Frontal cortex (tissue), 4 donors: ENCODE measurements at places on chromosomes 11 and 22. TPM values are rescaled to one million over a fixed set of nuclear protein-coding genes. Genes with fewer than 3 reads are reported as not detected.

Gene CCDC116
- not detected for total RNA-seq

Gene BEST1
- 1.6 TPM for total RNA-seq

Gene C11orf86
- not detected for total RNA-seq

Gene SLC17A6
- total RNA-seq = 11.8 TPM

Gene RIMBP3C
- total RNA-seq = 0.82 TPM

Gene CPSF7
- total RNA-seq = 15.5 TPM

Gene FXYD6
- total RNA-seq = 69.3 TPM

Gene MYRF
- total RNA-seq = 0.82 TPM

Gene OR8B12
- not detected for total RNA-seq

Gene ANO9
- total RNA-seq = not detected

Gene MS4A14
- not detected for total RNA-seq

Gene SCGB1C1
- not detected for total RNA-seq

Gene LBHD1
- total RNA-seq = 3.3 TPM

Gene ISX
- total RNA-seq = not detected

Gene ANO5
- 22.0 TPM for total RNA-seq

Gene ANGPTL5
- 0.41 TPM for total RNA-seq

Gene ART1
- total RNA-seq = not detected

Gene TMPRSS13
- total RNA-seq = 0.41 TPM

Gene MOGAT2
- not detected for total RNA-seq

Gene TEX12
- total RNA-seq = not detected

Gene OR51E1
- total RNA-seq = 0.41 TPM

Gene DDX25
- total RNA-seq = 18.8 TPM

Gene FAM111B
- total RNA-seq = 2.9 TPM

Gene MYBPC3
- total RNA-seq = not detected

Gene ABCG4
- total RNA-seq = 2.0 TPM

Gene OR5B21
- not detected for total RNA-seq

Gene KLHL35
- 28.5 TPM for total RNA-seq

Gene LDHAL6A
- total RNA-seq = 0.82 TPM

Gene PTPRCAP
- not detected for total RNA-seq

Gene OR8D1
- total RNA-seq = not detected

Gene TBX1
- total RNA-seq = not detected

Gene TPCN2
- total RNA-seq = 6.1 TPM

Gene C22orf39
- total RNA-seq = 38.3 TPM

Gene MEI1
- total RNA-seq = 0.41 TPM

Gene LRP5
- 10.2 TPM for total RNA-seq

Gene ENTHD1
- under 0.01 TPM for total RNA-seq

Gene TBX10
- total RNA-seq = not detected

Gene SAA4
- not detected for total RNA-seq

Gene KCNC1
- total RNA-seq = 5.3 TPM

Gene UBQLNL
- total RNA-seq = under 0.01 TPM

Gene INPP5J
- 2.0 TPM for total RNA-seq

Gene OR52E8
- total RNA-seq = not detected

Gene TOMT
- not detected for total RNA-seq

Gene ME3
- total RNA-seq = 110 TPM

Gene B4GAT1
- 83.2 TPM for total RNA-seq

Gene IL18BP
- 1.6 TPM for total RNA-seq

Gene OTOG
- total RNA-seq = under 0.01 TPM

Gene IL17REL
- total RNA-seq = under 0.01 TPM

Gene TENM4
- total RNA-seq = 55.0 TPM

Gene RAB6A
- 390 TPM for total RNA-seq

Gene FGF19
- not detected for total RNA-seq

Gene OR8D4
- total RNA-seq = not detected

Gene TMEM132A
- total RNA-seq = 131 TPM

Gene CCDC89
- total RNA-seq = 0.41 TPM
